ENCODE measurements at places on chromosomes 13 and 19. TPM values are rescaled to one million over a fixed set of nuclear protein-coding genes. Genes with fewer than 3 reads are reported as not detected.

The POLD1 gene
- total RNA-seq, result 12.3 TPM

The KIR2DL4 gene
- total RNA-seq, result not detected

The LYPD5 gene
- 0.24 TPM for total RNA-seq

The DENND1C gene
- total RNA-seq, result not detected

The CASP14 gene
- total RNA-seq, result 0.12 TPM

The MIA gene
- total RNA-seq, result not detected

The CRB3 gene
- total RNA-seq, result not detected

The ASF1B gene
- total RNA-seq, result 2.2 TPM

The TPRX2 gene
- total RNA-seq, result not detected

The TBXA2R gene
- 5.8 TPM for total RNA-seq

The GPATCH1 gene
- 7.5 TPM for total RNA-seq

The CLDND2 gene
- total RNA-seq, result not detected

The CCDC61 gene
- total RNA-seq, result 4.2 TPM

The RASAL3 gene
- not detected for total RNA-seq

The IZUMO2 gene
- total RNA-seq, result not detected

The CGB5 gene
- 0.16 TPM for total RNA-seq

The NRTN gene
- not detected for total RNA-seq

The OXGR1 gene
- not detected for total RNA-seq

The NKPD1 gene
- not detected for total RNA-seq

The PPM1N gene
- total RNA-seq, result 0.61 TPM

The FBXL12 gene
- 25.7 TPM for total RNA-seq

The GDF15 gene
- total RNA-seq, result 4.9 TPM

The LRRC8E gene
- 13.8 TPM for total RNA-seq

The ZNF627 gene
- 19.0 TPM for total RNA-seq

The VSIG10L gene
- total RNA-seq, result 0.49 TPM

The LIN7B gene
- total RNA-seq, result 6.0 TPM

The ZNF560 gene
- 1.5 TPM for total RNA-seq

The SPTBN4 gene
- total RNA-seq, result 2.3 TPM

The KLK11 gene
- total RNA-seq, result not detected

The PRODH2 gene
- total RNA-seq, result not detected

The ABHD17A gene
- total RNA-seq, result 63.3 TPM

The ZNF534 gene
- not detected for total RNA-seq

The SIAH3 gene
- not detected for total RNA-seq

The NMRK2 gene
- total RNA-seq, result not detected

The TMC4 gene
- 0.36 TPM for total RNA-seq

The AP2S1 gene
- 79.3 TPM for total RNA-seq

The AP1M2 gene
- total RNA-seq, result not detected

The CAMSAP3 gene
- not detected for total RNA-seq

The TMEM161A gene
- 14.3 TPM for total RNA-seq

The NCAN gene
- total RNA-seq, result not detected

The ZNF90 gene
- total RNA-seq, result 1.1 TPM

The SIGLEC6 gene
- total RNA-seq, result not detected

The BRCA2 gene
- total RNA-seq, result 2.7 TPM

The ARMC6 gene
- total RNA-seq, result 37.9 TPM

The ZNF20 gene
- total RNA-seq, result 4.5 TPM

The NTN5 gene
- 0.32 TPM for total RNA-seq

The SMIM24 gene
- total RNA-seq, result not detected

The BRSK1 gene
- 5.1 TPM for total RNA-seq

The TGFBR3L gene
- 0.73 TPM for total RNA-seq

The ZIC5 gene
- not detected for total RNA-seq

The IFNL1 gene
- not detected for total RNA-seq

The FUT3 gene
- not detected for total RNA-seq

The KLF16 gene
- total RNA-seq, result 17.5 TPM

The CYP2B6 gene
- total RNA-seq, result not detected

The SCN1B gene
- 3.4 TPM for total RNA-seq

The KLK12 gene
- total RNA-seq, result not detected

The PSG5 gene
- total RNA-seq, result 17.2 TPM
